ENCODE measurements at places on chromosomes 3 and 15. TPM values are rescaled to one million over a fixed set of nuclear protein-coding genes. Genes with fewer than 3 reads are reported as not detected.

GRAMD2A gene
- 1.2 TPM for total RNA-seq

CDC25A gene
- total RNA-seq = 4.5 TPM

NANOGP8 gene
- total RNA-seq = not detected

TMC3 gene
- total RNA-seq = under 0.01 TPM

CRTC3 gene
- total RNA-seq = 13.9 TPM

CHST13 gene
- total RNA-seq = under 0.01 TPM

MESP2 gene
- not detected for total RNA-seq

CEMIP gene
- 3.7 TPM for total RNA-seq

ONECUT1 gene
- not detected for total RNA-seq

IQCF5 gene
- not detected for total RNA-seq

SNTN gene
- total RNA-seq = not detected

TRIM69 gene
- total RNA-seq = 40.4 TPM

CFAP161 gene
- 6.9 TPM for total RNA-seq

PLCB2 gene
- total RNA-seq = 4.1 TPM

HIGD2B gene
- total RNA-seq = under 0.01 TPM

ADGRG7 gene
- total RNA-seq = not detected

KY gene
- 0.41 TPM for total RNA-seq

ABHD17C gene
- 12.6 TPM for total RNA-seq

GOLGA8H gene
- total RNA-seq = 0.41 TPM

FAM81A gene
- 42.8 TPM for total RNA-seq

DLG1 gene
- total RNA-seq = 112 TPM

ULK3 gene
- 30.6 TPM for total RNA-seq

TCF12 gene
- total RNA-seq = 87.2 TPM

C3orf33 gene
- 17.9 TPM for total RNA-seq

HRH1 gene
- 2.0 TPM for total RNA-seq

MEIS2 gene
- total RNA-seq = 380 TPM

GOLGA6L7 gene
- total RNA-seq = not detected

VIPR1 gene
- 0.41 TPM for total RNA-seq

POLG gene
- 39.1 TPM for total RNA-seq

CPEB1 gene
- 2.0 TPM for total RNA-seq

SPTBN5 gene
- total RNA-seq = 0.41 TPM

KBTBD13 gene
- not detected for total RNA-seq

CCDC39 gene
- 0.82 TPM for total RNA-seq

KCNMB3 gene
- total RNA-seq = 2.0 TPM

DLL4 gene
- 4.1 TPM for total RNA-seq

LPCAT4 gene
- 10.6 TPM for total RNA-seq

MSL2 gene
- total RNA-seq = 23.6 TPM

TMEM158 gene
- total RNA-seq = 19.6 TPM

SLC12A8 gene
- 2.4 TPM for total RNA-seq

PRKCD gene
- 0.82 TPM for total RNA-seq

THSD4 gene
- total RNA-seq = 1.6 TPM
